ENCODE measurements at places on chromosomes 5 and 9. TPM values are rescaled to one million over a fixed set of nuclear protein-coding genes. Genes with fewer than 3 reads are reported as not detected.
A peak's percentile ranks its signal among the peaks of the same experiment; 100 is the strongest.

DNA sequence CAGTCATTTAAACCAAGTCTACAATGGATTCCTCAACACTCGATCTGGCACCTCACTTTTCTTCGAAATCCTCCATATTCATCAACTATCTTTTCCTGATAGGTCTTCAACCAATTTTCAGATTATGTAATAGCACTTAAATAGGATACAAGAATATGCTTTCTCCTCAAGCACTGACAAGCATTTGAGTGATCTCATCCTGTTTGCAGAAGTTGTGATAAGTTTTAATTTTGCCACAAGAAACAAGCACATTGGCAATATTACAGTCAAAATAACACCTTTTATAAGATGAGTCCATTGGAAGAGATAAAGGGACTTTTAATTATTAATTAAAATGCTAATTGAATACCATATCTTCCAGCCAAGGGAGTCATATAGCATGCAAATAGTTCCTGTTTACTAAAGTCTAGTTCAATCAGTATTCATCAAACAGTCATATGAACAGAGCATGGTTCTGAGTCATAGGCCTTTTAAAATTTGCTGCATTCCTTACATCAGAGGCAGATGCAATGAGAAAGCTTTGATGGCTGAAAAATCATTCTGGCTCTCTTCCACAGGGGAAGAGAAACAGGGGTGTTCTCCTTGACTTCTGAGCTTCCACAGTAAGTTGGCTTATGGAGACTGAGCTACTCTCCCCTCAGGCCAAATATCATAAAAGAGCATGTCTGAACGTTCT lies 32.7 kb upstream of the ZCCHC9 start:
- DNase-seq: peak; percentile 56
- peaks cover 10% of the 10 kb centered on the region for H3K4me1 ChIP-seq

ZNF618 gene
- total RNA-seq: 6.6 TPM

GRCh38 chr9:123866497-123866896 lies 63.4 kb downstream of the DENND1A start:
- no peaks in the 10 kb centered on the region for H3K27me3 ChIP-seq
- no peak overlapping the region for H3K4me3 ChIP-seq
- DNase-seq: no peak
- H3K27ac ChIP-seq: no peak overlapping the region
- no peaks in the 10 kb centered on the region for H3K36me3 ChIP-seq
- no peaks in the 10 kb centered on the region for H3K4me1 ChIP-seq

SELENOP gene
- total RNA-seq: 5.8 TPM
